ENCODE measurements at places on chromosomes 16 and 17. TPM values are rescaled to one million over a fixed set of nuclear protein-coding genes. Genes with fewer than 3 reads are reported as not detected.

Gene CCL16
- not detected for total RNA-seq

Gene TBC1D3K
- total RNA-seq, result not detected

Gene RASD1
- total RNA-seq, result 5.6 TPM

Gene AIPL1
- total RNA-seq, result not detected

Gene SDR42E2
- not detected for total RNA-seq

Gene RNF213
- 57.6 TPM for total RNA-seq

Gene TMEM235
- not detected for total RNA-seq

Data from progenitor cell of endocrine pancreas (in vitro differentiated cells).